ENCODE measurements at places on chromosomes 2 and 18.

GRCh38 chr2:121061633-121062032 lies 223.4 kb downstream of the TFCP2L1 start:
- DNase-seq: no peak

DNA sequence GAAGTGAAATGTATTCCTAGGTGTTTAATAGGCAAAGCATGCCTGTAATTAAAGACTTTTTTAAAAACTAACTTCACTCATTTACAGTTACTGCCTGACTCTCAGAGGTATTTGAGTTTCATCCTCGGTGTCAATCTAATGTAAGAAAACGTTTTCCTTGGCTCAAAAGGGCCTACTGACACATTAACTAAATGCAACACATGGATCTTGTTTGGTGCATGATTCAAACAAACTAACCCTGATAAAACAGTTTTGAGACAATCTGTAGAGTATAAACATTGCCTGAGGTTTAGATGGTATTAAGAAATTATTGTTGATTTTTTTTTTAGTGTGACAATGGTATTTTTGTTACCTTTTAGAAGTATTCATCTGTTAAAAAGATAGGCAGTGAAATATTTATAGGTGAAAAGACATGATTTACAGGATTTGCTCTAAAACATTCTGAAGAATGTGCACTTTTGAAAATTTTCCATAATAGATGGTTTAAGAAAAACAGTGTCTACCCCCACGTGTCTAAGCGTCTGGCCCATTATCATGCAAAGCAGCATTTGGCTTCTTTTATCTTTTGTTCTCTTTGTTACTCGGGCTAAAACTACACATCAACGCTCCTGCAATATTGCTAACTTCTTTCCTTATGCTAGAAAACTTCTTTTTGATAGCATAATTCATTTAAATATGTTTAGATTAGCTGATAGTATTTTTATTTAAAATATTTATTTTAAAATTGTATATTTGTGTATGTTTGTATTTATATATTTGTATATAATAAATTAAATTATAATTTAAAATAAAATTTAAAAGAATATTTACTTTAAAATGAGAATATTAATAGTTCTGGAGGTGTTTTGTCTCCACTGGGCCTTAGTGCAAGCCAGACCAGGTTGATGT lies 160.2 kb upstream of the NDUFV2 start:
- no peak for DNase-seq

DNA sequence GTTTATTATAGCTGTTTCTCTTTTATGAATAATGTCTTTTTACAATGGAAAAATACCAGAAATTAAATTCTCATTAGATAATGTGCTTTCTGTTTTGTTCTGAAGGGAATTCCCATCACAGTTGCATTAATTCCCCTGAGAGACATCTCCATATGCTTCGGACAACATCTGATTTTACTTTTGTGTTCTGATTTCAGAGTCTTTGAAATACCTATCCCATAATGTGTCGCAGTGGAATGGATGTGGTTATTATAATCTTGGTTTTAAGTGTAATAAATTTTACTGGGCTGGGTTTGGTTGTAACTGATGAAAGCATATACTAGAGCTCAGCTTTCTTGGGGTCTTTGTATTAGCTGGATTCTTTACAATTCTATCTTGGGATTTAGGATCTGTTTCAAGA lies 12.5 kb downstream of the SPTBN1 start:
- DNase-seq: no peak

DNA sequence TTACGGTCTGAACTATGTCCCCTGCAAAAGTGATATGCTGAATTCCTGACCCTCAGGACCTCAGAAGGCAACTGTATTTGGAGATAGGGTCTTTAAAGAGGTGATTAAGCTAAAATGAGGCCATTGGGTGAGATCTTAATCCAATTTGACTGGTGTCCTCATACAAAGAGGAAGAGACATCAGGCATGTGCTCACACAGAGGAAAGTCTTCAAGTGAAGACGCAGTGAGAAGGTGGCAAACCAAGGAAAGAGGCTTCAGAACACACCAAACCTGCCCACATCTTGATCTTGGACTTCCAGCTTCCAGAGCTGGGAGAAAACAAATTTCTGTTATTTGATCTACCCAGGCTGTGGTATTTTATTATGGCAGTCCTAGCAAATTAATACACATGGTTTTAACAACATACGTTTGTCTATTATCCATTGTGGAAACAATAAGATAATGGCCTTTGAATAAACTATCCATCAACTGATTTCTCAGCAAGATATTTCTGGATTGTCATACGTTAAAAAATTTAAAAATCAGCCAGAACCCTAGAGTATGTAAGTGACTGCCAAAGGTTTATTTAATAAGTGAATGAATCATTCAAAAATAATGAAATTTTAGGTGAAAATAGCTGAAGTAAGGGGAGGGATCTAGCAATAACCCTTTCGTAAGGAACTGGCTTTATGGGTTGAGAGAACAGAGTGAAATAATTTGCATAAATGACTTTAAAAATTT lies 6.5 kb downstream of the WIPF1 start:
- no peak for DNase-seq

- DNase-seq: no peak
Measured at GRCh38 chr2:238391042-238391689, 35.6 kb upstream of the ASB1 start.

DNA sequence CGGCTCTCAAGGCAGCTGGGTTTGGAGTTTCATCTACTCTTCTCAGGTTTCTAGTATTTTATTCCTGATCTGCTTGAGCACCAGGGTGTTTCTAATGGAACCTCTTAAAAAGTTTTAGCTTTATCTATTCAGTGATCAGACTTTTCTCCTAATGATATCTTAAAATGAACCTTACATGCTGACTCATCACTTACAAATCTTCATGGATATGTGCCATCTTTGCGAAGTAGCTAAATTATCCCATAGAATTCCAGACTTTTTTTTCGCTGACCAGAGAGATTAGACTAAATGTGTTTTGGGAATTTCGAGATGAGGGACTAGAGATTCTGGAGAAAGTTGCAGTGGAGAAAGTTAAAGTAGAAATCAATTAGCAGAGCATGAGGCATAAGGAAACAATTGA lies 401.0 kb downstream of the GRB14 start:
- DNase-seq: no peak

GRCh38 chr2:239429473-239430350 lies 28.9 kb upstream of the HDAC4 start:
- DNase-seq: no peak

Measured in BE2C (cell line).